EL (cell line): ENCODE measurements at places on chromosomes 12 and 14.

GRCh38 chr12:19643635-19644034, 204.3 kb downstream of the AEBP2 start:
- peak; percentile 36 for DNase-seq

DNA sequence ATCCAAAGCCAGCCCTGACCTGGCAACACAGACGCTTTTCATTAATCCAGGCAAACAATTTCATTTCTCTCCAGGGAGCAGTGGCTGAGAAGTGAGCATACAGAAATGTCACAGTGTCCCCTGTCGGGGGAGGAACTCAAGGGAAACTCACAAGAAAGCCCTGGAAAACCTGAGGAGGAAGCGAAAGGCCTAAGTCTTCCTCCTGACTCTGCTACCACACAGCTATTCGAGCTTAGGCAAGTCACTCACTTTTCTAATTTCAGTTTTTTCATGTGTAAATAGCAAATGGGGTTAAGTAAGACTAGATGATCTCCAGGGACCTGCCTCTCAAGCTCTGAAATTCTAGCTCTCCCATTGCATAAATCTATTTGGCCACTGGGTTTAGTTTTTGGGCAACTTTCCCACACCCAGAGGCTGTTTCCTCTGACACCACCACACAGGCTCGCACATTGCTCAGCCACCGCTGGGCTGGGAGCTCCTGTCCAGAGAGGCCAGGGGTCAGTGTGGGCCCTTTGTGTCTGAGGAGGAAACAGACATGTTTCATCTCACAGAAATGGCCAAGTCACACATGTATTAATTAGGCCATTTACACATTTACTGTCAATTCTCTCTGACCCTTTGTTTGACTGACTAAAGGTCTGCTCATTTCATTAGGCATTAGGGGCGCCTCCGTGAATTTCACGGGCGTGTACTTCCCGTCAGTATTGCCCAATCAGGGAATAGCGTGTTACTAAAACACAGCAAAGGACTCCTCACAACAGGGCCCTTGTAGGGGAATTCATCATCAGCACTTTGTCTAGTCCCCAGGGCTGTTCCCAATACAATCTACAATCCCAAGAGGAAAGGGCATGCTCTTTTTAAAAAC, 9.8 kb upstream of the PNMA1 start:
- peak; percentile 98 for DNase-seq

DNA sequence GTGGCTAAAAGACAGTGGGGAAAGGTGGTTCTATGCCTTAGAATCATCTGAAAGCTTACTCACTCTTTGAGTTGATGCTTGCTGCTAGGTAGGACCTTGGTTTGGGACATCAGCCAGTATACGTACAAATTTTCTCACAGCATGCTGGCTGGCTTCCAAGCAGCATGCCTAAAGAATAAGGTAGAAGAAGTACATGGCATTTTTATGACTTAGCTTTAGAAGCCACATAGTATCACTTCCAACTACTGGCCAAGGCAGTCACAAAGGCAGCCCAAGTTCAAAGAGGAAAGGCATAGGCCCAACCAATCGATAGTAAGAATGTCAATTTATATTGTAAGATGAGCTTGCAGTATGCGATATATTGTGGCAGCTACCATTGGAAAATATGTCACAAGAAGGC, 284.2 kb upstream of the CAND1 start:
- no peak for DNase-seq

- DNase-seq = no peak
Measured at GRCh38 chr12:124122722-124123121, 149.7 kb downstream of the ZNF664 start.

- DNase-seq = no peak
Measured at GRCh38 chr12:120625557-120626419, 14.6 kb upstream of the CABP1 start.

DNA sequence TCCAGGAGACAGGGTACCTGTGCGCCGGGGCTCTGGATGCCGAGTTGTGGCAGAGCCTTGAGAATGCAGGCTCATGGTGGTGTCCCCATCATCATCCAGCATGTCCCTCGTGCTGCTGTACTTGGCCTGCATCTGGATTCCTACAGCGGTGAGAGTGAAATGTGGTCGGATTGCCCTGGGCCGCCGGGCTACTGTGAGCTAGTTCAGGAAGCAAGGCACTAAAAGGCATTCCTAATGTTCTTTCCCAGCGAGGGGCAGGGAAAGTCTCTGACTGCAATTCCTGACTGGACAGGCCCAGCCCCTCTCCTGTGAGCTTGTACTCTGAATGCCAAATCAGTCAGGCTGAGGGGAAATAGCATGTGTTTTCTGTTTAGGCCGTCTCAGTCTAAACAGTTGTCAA, at the start of gene CLEC1A:
Gene CLEC1A (minus strand): TSS at position 195 of the 400 bp plus-strand sequence. CDS start 63 bp downstream, at position 132.
- DNase-seq = no peak

DNA sequence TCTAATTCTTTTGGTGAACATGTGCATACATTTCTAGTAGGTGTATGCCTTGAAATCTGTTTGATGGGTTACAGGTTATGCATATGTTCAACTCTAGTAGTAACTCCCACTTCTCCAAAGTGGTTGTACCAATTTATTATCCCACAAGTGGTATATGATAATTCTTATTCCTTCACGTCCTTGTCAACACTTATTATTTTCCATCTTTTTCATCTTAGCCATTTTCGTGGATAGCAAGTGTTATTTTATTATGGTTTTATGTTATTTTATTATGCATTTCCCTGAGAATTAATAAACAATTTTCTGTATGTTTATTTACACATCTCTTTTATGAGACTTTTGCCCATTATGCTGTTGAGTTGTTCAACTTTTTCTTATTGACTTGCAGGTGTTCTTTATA, 11.2 kb upstream of the AMIGO2 start:
- no peak for DNase-seq

GRCh38 chr12:57657744-57658143, 24.7 kb upstream of the B4GALNT1 start:
- DNase-seq = no peak

DNA sequence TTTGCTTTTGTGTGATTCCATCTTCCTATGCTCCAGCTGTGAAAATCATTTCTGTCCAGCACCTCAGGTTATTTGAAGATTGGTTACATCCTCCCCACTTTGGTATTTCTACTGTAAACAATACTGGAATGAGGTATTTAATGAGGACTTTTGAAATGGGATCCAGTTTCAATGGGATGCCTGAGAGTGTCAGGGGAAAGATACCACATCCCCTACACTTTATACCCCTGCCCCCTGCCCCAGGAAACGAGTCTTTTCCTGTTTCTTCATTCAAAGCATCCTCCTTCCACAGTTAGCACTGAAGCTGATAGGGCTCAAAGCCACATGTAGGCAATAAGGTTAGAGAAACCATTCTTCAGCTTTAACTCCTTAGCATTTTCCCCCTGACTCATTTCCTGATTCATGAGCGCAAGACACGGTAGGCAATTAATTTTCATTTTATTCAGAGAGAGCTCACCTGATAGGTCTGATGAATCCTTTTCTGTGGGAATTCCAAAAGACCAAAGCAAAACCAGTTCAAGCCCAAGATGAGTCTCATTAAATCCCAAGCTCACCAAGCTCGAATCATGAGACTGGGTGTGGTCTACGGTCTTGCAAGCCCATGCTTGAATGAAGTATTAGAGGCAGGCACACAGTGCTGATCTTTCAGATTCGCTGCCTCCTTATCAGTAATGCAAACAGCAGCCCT, 143.6 kb upstream of the CRY1 start:
- peak; percentile 53 for DNase-seq

- no peak for DNase-seq
Measured at GRCh38 chr14:73220634-73221033, 16.7 kb upstream of the PAPLN start.

DNA sequence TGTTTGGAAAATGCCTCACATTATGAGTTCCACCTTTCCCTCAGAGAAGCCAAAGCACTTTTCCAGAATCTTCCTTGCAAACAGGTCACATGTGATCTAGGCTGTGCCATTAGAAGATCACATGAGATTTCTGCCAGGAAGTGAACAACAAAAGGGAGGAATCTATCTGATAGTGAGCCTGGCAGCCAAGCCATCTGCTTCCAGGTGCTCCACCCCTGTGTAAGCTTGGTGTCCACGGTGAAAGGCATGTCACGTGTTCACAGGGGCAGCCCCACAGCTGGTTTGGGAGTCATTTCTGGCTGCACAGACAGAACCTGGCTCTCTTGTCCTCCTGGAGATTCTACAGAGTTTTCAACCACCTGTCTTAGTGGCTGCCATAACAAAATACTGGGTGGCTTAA, 3.5 kb upstream of the KSR2 start:
- DNase-seq = no peak

DNA sequence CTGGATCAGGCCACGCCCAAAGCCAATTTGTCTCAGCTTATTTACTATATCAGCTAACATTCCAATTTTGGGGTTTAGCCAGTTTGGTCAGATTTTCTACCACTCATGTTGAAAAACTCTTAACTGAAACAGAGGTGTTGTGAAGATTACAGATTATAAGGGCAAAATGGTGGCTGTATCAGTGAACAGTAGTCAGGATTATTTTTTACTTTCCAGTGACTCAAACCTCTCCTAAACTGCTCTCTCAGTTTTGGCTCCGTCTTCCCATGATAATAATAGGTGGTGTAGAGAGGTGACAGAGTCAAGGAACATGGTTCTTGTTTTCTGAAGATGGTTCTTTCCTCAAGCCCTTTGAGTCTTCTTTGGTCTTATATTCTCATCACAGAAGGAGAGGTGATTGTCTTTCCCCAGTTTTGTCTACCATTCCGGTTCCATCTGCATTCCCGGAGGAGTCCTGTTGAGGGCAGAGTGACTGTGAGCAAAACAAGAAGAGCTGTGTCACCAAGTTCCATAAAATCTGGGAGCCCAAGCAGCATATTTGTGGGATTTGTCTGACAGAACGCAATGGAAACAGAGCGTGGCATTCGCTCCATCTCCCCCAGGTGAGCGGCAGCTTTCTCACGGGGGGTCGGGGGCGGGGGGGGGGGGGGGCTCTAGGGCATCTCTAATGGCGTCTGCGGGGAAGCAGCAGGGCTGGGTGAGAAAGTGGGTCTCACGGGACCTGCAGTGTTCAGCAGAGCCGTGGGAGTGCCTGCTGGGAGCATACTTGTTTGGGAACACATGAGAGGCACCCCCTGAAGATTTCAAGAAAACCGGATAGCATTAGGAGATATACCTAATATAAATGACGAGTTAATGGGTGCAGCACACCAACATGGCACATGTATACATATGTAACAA, 59.1 kb downstream of the TBC1D30 start:
- DNase-seq = no peak

- DNase-seq = no peak
Measured at GRCh38 chr12:92020983-92021665, 124.5 kb downstream of the BTG1 start.

GRCh38 chr14:31275731-31276130, 68.1 kb upstream of the HECTD1 start:
- DNase-seq = no peak

- peak; percentile 90 for DNase-seq
Measured at GRCh38 chr12:89384050-89384758, 31.9 kb upstream of the DUSP6 start.

DNA sequence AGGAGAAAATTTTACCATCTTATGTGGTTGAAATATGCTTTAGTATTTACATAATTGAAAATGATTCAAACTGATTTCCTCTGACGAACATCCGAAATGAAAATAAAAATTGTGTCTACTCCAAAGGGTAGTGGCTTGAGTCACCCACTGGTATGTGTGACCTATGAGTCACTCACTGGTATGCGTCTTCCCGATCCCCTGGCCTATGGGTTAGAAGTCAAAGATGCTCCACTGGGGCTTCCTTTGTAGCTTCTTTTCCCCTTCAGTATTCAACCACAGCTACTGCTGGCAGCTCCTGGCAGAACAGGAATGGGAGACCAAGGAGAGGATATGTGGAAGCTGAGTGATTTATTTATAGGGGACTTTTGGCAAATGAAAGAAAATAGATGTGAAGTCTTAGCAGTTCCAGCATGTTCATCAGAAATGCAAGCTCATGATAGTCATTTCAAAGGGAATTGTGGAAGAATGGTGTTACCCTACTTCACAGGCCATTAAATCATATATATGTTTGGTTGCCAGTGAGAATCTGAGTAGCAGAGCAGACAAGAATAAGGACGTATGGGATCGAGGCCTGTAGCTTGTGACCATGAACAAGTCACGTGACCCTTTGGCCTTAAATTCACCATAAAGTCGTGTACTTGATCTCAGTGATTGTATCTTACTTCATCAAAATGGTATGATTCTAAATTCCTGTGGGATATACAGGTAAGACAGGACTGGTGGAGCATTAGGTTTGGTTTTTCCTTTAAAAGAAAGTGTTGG, 108.3 kb downstream of the CRADD start:
- peak; percentile 97 for DNase-seq

GRCh38 chr14:89588016-89588415, 171.0 kb upstream of the FOXN3 start:
- DNase-seq = no peak

DNA sequence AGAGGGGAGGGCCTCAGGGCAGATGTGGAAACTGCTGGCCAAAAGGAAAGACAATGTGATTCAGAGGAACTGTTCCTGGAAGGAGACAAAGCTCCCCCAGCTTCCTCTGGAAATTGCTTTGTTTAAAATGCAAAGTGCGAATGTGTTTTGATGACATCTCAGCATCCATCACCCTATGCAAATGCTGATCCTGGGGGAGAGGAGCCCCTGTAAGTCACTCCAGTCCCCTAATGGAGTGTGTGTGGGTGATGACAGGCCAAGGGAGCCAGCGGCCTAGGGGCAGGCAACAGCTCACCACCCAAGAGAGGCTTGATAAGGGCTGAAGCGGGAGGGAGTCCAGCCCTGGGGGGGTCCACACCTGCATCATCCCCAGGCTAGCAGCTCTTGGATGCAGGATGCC, 134.2 kb downstream of the ESRRB start:
- DNase-seq = no peak

GRCh38 chr14:54625112-54625511, 58.2 kb downstream of the SAMD4A start:
- peak; percentile 86 for DNase-seq

DNA sequence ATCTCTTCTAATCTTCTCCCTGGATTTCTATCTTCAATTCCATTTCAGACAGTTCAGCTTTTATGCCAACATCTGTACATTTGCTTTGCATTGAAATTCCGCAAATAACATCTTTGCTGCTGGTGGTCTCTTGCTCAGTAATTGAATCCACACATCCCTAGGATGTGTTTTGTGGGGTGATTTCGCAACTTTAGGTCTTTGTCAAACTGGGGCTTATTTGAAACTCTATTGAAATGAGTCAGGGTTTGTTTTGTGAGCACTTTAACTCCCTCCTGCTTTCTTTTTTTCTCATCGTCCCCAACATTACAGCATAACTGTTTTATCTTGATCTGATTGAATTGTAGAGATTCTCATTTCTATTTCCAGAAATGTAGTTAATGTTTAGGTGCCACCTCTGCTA, 404.3 kb downstream of the NPAS3 start:
- DNase-seq = peak; percentile 5

DNA sequence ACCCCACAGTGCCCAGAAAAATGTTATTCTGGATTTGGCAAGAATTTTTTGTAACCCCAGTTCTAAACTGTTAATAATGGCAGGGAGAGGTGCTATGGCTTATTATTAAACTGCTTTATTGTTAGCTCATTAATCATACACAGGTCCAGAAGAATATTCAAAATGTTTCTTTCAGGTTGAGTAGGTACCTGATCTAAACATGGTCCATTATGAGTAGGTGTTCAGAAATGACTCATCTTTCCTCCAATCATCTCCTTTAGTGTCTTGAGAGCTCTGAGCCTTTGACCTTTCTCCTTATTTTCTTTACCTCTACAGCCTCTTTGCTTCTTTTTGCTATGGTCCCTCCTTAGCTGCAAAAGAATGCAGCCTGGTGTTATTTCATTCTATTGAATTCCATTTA, 211.0 kb upstream of the GARIN6 start:
- no peak for DNase-seq

GRCh38 chr12:49577589-49578315, 9.8 kb upstream of the MCRS1 start:
- no peak for DNase-seq
